ENCODE measurements at places on chromosomes 2 and 18.
A peak's percentile ranks its signal among the peaks of the same experiment; 100 is the strongest.

GRCh38 chr18:39208190-39208589 is 1642.6 kb upstream of the CELF4 start:
- no peak for DNase-seq

DNA sequence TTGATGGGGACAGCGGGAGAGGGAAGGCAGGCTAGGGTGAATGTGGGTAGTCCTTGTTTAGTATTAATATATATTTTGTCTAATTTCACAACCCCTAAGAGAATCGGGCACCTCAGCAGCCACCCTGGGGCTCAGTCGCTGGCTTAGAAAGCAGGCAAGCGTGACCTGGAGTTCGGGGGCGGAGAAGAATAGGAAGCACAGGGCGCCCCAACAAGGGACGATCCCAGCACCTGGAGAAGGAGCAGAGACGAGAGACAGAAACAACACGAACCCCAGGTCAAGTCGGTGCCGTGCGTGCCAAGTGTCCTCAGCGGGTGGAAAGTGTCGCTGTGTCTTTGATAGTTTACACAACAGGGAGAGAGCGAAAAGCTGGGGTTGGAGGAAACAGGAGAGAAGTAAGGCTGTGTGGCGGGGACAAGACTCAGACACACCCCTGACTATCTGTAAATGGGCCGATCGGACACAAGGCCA is 95.4 kb downstream of the NFATC1 start:
- DNase-seq = no peak

DNA sequence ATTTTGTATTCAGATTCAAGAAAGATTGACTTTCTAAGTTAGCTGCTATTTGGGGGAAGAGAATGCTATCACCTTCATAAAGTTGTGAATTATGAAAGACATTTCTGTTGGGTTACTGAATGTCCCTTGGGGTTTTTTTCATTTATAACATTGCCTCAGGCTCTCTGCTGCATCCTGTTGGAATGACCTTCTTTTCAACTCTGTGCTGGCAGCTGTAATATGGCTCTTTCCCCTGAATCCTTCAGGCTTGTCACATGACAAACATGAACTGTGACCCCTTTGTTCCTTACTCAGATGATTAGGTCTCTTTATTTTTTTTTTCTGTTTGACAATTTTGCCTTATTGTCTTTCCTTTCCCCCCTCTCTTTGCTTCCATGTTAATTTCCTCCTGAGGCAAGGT is 159.8 kb downstream of the TAF4B start:
- DNase-seq = peak; percentile 48

GRCh38 chr2:43178055-43178598 is 48.3 kb downstream of the ZFP36L2 start:
- no peak for DNase-seq
